Left colon (tissue), 2 donors: ENCODE measurements at places on chromosomes 11 and 22. TPM values are rescaled to one million over a fixed set of nuclear protein-coding genes. Genes with fewer than 3 reads are reported as not detected.
A peak's percentile ranks its signal among the peaks of the same experiment; 100 is the strongest.

DNA sequence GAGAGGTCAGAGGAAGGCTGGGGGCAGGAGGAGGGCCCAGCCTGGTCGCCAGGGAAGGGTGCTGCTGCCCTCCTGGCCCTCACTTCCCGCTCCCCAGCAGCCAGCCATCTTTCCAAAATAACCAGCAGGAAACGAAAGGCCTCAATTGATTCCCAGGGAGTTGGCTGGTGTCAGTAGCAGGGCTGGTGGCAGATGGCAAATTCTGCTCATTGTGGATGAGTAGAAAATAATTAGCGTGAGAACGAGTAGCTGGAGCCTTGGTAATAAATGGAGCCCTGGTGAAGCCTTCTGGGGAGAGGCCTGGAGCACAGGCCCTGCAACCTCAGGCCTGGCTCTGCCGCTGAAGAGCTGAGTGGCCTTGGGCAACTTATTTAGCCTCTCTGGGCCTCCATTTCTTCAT, 31.3 kb downstream of the DAGLA start:
- DNase-seq = no peak

DNA sequence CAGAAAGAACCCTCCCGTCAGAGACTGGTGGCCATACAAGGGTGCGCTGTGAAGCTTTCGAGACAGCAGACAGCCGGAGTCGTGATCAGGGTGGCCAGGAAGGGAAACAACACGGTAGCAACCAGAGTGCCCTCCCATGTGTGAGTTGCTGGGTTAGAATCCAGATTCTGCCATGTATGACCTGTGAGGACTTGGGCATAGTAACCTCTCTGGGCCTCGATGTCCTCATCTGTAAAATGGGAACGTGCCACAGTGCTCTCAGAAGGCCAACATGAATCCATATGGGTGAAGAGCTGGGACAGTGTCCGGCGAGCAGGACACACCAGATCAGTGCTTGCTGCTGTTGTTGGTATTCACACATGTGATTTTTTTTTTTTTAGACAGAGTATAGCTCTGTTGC, 7.6 kb upstream of the FGF3 start:
- no peak for DNase-seq

DNA sequence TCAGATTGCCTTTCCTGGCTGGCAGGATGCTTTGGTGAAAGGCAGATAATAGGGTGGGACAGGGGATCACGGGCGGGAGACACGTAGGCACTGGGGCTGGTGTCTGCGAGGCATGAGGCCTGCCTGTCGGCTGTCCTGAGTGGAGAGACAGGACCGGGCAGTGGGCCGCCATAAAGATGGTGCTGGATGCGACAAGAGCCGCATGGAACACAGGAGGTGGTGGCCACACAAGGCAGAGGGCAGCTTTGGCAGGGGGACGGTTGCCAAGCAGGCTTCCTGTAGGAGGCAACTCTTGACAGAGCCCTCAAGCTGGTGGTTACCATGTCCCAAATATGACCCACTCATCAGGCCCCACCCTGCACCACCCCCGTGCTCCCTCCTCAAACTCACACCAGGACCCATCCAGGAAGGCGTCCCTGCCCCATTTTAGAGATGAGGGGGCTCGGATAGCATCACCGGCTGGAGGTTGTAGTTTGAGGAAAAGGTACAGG, 4.9 kb upstream of the PPARA start:
- DNase-seq = peak; percentile 10

DNA sequence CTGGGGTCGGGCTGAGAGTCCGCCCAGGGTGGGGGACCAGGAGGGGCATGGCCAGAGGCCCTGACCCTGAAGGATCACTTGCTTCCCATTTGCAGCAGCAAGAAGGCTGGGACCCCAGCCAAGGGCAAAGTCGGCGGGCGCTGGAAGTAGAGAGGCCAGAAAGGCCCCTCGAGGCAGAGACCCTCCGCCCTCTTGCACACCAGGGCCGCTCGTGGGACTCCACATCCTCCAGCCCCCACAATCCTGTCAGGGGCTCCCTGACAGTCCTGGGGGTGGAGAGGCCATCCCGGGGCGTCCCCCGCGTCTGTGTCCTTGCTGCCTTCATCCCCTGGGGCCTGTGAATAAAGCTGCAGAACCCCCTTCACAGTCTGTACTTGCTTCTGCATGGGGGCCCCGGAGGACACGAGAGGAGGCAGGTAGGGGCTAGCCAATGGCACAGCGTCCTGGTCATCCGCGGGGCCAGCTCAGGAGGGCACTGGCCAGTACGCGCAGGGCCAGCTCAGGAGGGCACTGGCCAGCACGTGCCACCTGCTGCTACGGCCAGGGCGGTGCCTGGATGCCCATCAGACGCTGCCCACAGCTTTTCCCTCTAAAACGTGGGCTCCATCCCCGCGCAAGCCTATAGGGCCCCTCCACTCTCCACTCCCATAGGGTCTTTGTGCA, 8.7 kb upstream of the MRPL23 start:
- peak; percentile 14 for DNase-seq

- DNase-seq = no peak
These were observed 139.0 kb downstream of the FCHSD2 start for GRCh38 chr11:73003088-73003487.

GRCh38 chr11:36051235-36052144, 107.6 kb downstream of the LDLRAD3 start:
- DNase-seq = no peak

DNA sequence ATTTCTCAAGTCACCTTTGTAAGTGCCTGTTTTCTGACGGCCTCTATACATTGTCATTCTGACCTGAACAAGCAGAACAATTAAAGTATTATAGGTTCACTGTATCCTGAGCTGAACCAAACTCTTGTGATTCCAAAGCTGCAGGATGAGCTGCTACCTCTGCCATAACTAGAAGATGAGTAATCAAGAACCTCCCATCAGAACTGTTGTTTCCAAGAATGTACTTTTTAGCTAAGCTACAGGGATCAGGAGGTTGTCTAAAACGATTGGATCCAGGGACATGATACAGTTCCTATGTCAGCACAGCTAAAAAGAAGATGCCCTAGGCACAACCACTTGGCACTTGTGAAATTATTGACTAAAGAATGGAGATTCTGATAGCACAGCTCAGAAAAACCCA, 288.4 kb upstream of the CCDC90B start:
- DNase-seq = no peak

DNA sequence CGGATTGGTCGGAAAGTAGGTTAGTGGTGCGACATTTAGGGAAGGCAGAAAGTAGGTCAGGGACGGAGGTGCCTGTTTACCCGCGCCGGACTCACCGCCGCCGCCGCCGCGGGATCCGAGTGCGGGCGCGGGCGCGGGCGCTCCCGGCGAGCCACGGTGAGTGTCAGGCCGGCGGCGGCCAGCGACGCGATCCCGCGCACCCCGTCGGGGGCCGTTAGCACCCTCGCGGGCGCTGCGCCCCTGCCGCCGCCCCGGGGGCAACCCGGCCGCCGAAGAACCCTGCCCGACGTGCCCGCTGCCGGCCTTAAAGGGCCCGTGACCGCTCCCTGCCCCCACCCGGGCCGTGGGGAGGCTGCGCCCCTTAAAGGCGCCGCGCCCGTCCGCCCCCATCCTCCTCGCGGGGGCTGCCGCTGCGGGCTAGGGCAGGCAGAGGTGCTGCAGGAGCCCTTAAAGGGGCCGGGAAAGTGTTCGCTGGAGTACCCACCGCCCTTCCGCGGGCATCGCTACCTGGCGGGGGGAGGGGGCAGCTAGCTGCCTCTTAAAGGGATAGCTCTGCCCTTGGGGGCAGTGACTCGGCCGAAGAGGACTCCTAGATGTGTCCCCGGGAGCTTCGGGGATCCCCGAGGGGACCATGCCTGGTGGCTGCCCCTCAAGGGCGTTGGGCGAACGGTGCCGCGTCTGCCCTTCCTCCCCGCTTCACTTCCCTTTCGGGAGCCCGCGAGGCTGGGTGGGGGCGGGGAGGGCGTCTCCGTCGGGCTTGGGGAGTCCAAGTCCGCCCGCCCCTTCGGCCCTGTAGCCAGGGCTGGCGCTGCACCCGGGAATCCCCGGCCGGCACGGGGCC, at the start of gene BMAL1:
Gene BMAL1, plus strand, starts transcription at position 23 of the 841 bp plus-strand sequence. CDS start 76,519 bp downstream, outside the sequence.
- DNase-seq = peak; percentile 54

- DNase-seq = no peak
These were observed 50.2 kb upstream of the SMIM38 start for GRCh38 chr11:69105461-69106030.

GRCh38 chr22:17797721-17798559, 23.7 kb upstream of the BID start:
- DNase-seq = no peak

DNA sequence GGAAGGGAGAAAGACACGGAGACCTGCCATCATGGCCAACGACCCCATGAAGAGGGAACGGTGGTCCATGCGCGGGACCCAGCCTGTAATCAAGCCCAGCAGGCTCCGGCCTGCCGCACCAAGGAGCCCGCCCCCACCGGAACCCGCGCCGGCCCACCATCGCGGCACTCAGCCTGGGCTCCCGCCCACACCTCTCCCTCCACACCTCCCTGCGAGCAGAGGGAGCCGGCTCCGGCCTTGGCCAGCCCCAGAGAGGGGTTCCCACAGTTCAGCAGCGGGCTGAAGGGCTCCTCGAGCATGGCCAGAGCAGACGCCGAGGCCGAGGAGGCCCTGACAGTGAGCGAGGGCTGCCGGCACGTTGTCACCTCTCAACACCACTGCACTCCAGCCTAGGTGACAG, 1302.8 kb upstream of the CNTN5 start:
- DNase-seq = no peak

DNA sequence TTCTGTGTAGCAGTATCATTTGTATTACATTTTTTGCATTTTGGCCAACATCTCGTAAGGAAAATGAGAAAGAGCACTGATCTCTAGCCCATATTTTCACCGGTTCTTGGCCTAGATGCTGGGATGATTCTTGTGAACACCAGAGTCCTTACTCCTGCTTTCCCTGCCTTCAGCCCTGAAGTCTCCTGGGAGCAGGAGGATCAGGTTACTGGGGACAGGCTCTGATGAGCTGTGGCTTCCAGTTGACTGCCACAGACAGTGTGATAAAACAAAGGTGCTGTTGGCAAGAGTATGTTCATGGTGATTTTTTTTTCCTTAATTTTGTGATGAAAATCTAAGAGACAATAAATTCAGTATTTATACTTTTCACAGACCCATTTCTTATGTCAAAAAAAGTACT, 34.2 kb upstream of the ADSL start:
- no peak for DNase-seq

DNA sequence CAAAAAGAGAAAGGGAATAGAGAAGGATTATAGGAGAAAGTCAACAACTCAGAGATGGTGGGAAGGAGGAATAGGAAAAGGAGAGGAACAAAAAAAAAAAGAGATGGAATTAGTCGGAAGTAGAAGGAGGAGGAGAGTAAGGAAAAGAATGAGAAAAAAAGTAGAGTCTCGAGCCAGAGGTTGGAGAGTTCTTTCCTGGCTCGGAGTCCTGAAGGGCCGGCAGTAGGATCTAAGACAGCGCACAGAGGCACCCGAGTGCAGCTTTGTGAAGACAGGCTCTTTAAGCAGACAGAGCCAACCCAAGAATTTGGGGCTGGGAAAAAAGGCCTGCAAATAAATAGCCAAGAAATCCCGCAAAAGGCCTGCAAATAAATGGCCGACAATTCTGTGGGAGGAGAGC, 170.4 kb upstream of the CCDC90B start:
- no peak for DNase-seq

GRCh38 chr11:14106303-14107049, 144.0 kb downstream of the SPON1 start:
- no peak for DNase-seq

DNA sequence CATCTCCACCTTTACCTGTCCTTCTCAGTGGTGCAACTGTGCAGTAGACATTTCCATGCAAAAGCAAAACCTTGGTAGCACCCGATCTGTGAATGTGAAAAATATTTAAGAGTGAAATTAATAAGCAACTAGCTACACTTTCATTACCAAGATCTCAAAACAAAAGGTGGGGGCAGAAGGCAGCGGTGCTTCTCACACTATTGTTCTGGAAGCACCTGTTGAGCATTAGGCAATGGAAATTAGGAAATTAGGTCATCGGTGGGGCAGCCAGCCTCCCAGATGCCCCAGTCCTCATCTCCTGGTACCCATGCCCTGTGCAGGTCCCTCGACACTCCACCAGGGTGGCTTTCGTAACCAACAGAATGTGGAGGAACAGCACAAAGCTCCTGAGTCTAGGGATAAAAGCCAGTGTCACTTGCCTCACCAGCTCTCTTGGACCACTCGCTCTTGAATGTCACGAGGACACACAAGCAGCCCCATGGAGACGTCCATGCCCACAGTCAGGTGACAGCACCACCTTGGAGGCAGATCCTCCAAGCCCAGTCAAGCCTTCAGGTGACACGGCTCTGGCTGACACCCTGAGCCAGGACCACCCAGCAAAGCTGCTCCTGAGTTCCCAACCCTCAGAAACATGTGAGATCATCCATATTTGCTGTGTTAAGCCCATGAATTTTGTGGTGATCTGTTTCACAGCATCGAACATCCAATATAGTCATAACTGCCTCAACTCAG, 3.3 kb downstream of the LTO1 start:
- DNase-seq = no peak

GRCh38 chr11:111694851-111695250, 71.3 kb downstream of the PPP2R1B start:
- DNase-seq = no peak

GRCh38 chr11:14386895-14387480, 28.0 kb upstream of the RRAS2 start:
- no peak for DNase-seq

The UCP2 gene
- 33.9 TPM for total RNA-seq

The SLC17A6 gene
- total RNA-seq = not detected

The OR2AG2 gene
- total RNA-seq = 0.21 TPM

The MAPK8IP2 gene
- total RNA-seq = 1.5 TPM

The OR5P2 gene
- not detected for total RNA-seq

The SPECC1L gene
- total RNA-seq = 87.5 TPM

The OR4C45 gene
- not detected for total RNA-seq

The HIKESHI gene
- 18.5 TPM for total RNA-seq

The SBF1 gene
- total RNA-seq = 69.2 TPM
